ENCODE measurements at places on chromosomes 6 and 20.

DNA sequence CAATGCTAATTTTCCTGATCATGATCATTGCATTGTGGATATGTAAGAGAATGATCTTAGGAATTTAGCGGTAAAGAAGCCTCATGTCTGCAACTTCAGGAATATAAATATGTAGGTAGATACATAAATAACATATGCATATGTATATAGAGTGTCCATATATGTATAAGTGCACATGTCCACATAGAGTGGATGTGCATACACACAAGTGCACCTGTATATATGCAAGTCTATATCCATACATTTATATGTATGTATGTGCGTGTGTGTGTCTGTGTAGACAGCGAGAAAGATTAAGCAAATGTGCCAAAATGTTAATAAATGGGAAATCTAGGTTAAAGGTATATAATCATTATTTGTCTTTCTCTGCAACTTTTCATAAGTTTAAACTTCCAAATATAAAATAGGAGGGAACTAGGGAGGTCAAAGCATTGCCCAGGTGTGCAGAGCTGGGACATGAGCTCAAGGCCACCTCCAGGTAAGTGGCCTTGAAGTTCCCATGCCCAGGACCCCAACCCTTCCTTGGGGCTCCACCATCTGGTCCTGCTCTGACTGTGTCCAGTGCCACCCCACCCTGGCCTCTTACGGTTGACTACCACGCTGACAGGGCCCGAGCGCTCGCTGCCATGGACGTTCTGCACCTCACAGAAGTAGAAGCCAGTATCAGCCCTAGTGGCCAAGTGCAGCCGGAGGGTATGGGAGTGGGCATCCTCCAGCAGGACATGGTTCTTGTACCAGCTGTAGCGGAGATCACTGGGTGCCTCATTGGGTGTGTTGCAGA lies 9.6 kb downstream of the SIGLEC1 start:
- no peak for DNase-seq

DNA sequence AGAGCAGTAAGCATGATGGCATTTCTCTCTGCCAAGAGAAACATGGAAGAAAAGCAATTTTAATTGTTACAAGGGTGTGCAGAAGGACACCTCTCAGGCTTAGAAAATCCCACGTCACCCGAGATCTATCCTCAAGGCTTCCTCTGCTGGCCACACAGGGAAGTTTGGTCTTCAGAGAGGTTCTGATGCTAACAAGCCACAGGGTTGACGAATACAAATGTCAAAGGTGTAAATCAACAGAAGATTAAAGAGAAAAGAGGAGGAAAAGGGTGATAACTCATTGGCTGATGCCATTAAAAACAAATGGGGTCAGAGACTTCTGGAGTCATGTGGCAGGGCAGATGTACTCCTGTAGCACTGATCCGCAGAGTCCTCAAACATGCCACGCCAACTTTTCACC lies 33.6 kb upstream of the SPDEF start:
- DNase-seq = no peak

GRCh38 chr6:25508051-25508450 lies 144.0 kb upstream of the SCGN start:
- DNase-seq = no peak

DNA sequence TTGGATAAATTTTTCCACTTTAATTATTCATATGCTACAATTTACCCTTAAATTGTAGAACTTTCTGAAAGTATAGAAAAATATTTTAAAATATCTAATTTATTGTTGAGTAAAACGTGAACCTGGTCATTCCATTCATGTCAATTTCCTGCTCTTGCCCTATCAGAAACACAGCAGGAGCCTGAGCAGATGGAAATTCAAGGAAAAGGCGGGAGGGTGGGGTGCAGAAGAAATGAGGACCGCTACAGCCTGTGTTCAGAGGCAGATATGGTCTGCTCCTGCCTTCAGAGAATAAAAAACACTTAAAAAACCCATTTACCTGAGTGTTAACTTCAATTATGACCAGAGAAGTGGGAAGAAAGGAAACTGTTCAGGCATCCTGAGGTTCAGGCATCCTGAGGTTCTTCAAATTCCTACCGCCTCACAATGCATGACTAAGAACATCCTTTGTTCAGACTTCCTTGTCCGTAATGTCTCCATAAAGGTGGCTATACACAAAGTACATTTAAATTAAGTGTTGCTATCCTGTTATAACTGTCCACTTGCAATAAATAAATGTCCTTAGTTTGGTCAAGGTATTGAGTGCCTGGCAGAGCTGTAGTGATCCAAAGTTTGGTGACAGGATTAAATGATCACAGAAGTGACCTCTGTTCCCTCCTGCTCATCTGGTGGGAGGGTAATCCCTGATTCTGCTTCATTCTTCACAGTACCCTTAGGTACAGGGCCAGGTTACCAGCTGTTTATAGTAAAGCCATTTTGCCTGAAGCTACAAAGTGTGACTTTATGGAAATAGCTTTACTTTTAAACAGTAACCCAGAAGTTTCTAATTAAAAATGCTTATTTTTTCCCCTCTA lies 109.1 kb downstream of the MAN1A1 start:
- DNase-seq = no peak

DNA sequence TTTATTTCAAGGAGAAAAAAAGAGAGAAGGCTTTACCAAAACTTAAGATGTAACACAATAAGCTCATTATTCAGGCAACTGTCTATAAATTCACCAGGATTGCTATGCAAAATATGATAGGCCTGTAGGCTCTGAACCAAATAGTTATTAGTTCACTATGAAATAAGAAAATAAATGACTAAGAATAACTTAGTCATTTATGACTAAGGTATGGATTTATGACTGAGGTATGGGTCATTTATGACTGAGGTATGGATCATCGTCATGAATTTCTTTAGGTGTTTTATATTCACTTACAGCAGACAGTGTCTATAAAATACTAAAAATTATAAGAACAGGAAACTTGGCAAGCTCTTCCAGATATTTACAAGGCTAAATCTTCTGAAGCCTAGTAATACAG lies 52.1 kb upstream of the SNX9 start:
- DNase-seq = no peak

DNA sequence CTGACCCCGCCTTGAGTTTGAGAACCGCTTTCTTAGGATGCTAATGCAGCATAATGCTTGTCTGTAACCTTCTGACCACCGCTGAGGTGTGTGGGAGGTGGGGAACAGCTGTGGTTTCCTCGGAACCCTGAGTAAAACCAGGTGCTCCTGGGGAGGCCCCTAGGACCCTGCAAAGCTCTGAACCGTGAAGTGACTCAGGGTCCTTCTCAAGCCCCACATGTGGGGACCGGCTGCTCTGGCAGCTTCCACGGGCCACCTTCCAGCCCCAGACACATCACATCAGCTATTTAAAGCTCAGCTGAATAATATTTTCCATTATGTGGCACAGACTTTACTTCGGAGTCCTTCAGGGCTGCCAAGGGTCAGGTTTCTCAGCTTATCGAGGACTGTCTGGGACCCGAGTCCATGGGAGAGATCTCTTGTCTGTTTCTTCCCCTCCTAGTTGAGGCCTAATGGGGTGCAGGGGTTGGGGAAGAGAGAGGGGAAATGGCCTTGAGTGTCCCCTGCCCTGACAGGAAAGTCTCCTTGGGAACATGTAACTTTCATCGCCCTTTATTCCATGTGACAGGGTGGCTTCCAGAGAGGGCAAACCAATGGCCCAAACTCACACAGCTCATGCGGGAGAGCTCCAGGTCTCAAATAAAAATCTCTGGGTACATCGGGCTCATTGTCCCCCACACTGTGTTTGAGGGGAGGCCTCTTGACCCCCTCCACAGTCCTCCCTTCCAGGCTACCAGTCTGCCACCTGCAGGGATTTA lies 186.1 kb upstream of the SLC24A3 start:
- no peak for DNase-seq

DNA sequence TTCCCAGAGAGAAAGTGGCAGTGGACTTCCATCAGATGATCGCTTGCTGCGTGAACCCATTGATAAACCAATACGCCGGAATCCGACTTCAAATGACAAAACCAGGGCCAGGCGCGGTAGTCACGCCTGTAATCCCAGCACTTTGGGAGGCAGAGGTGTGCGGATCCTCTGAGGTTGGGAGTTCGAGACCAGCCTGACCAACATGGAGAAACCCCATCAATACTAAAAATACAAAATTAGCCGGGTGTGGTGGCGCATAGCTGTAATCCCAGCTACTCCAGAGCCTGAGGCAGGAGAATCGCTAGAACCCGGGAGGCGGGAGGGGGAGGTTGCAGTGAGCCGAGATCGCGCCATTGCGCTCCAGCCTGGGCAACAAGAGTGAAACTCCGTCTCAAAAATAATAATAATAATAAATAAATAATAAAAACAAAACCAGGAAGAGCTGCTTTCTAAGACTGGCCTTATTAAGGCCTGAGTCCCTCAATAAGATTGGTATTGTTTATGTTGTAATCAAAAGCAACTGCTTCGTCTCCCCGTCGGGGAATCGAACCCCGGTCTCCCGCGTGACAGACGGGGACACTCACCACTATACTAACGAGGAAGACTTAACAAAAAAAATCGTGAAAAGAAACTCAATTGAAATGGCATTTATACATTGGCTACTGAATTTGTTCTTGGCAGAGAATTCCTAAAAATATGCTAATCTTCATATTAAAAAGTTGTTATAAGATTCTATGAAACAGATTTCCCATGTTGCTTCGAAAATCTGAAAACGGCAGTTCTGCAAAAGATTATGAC lies 110.2 kb upstream of the ZNF184 start:
- DNase-seq = peak; percentile 16

GRCh38 chr20:16191496-16191895 lies 381.8 kb downstream of the KIF16B start:
- DNase-seq = no peak

DNA sequence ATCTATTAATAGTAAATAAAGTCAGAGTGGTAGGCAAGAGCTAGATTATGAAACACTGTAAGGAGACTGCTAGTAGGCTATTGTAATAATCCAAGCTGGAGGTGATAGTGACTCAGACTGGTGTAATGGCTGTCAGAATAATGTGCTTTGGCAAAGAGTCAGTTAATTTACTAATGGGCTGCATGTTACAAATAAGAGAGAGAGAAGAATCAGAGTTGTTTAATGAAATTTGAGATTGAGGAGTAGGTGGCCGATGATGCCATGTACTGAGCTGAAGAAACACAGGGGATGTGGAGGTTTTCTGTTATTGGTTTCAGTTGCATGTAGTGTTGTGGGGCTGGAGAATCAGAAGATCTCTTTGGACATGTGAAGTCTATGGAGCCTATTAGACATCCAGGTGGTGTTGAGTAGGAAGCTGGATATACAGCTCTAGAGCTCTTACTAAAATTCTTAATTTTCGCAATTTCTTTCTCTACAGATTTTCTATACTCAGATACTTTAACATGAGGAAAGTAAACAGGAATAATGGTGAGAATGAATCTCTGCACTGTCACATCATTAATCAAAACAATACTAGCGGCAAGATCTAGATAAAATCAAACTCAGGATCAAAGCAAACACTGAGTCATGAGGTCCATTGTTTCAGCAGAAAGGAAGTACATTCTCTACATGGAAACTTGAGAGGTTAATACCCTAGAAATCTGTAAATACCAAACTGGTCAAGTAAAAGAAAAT lies 167.7 kb downstream of the SIM1 start:
- DNase-seq = peak; percentile 31

DNA sequence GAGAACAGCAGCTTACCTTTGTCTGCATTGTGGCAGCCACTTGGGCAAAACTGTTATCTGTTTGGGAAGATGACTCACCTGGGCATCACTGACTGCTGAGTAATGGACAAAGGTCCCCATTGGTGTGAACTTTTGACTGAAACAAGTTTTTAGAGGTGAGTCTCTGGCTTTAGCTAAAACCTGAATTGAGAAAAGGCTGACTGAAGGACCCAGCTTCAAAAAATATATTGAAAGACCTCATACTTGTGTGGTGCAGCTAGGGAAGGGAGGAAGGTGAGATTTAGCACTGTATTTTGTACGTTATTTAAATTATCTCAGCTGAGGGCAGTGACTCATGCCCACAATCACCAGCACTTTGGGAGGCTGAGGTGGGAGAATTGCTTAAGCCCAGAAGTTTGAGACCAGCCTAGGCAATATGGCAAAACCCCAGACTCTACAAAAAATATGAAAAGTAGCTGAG lies 4.5 kb upstream of the CITED2 start:
- DNase-seq = no peak

DNA sequence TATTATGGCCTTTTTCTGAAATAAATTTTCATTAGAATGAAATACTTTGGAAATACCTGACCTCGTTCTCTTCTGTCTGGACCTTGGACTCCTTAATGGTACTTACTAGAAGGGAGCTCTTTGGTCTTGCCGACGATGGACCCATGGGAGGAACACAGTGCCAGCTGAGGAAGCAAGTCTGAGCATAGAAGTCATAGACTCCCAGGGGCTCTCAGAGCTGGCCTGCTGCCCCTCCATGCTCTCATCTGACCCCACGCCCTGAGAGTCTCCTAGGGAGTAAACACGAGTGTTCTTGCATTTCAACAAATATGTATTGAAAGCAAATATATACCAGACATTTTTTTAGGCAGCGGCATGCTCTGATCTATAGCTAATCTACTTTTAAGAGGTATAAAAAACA lies 87.8 kb downstream of the PLEKHG1 start:
- DNase-seq = no peak

- DNase-seq = no peak
Observed at GRCh38 chr20:925516-925915, 9.4 kb upstream of the ANGPT4 start.
